Inflammatory macrophage (primary cell): ENCODE measurements at places on chromosomes 12 and 14.

GRCh38 chr12:114770323-114770722 is 86.3 kb upstream of the TBX3 start:
- no peak for DNase-seq

DNA sequence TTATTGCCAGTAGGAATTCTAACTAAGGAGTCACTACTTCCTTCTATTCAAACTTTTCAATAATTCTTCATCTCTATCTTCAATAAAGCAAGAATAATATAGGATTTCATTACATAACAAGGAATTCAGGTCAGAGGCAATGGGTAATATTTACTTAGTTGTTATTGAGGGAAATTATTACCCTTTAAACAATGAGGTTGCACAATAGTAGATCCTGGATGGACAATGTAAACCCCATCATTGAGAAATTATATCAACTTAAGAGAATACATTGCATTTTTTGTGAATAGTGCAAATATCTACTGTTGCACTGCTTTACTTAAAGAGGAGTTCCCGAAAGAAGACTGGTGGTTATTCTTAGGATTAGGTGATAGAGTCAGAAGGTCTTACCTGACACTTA is 43.8 kb downstream of the A2M start:
- DNase-seq, result no peak

- no peak for DNase-seq
Measured at GRCh38 chr14:96181186-96182056, 23.2 kb upstream of the BDKRB2 start.

DNA sequence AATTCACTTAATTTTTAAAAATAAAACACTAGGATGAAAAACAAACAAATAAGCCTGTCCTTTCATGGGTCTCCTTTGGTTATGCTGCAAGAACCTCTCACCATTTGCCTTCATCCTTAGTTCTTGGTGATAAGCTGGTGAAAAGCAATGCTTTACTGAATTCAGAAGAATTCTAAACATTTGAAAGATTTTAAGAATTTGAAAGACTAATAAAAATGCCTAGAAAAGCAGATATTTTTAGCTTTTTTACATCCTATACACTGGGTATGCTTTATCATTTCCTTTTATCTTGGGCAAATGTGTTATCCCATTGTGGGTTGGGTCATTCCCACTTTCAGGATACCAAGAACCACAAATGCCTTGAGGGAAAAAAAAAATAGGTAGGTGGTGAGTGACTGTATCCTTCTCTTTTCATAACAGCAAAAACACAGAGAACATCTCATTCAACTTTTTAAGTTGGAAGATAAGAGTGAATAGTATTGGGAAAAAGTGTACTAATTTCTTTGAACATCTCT is 197.1 kb upstream of the ABCD2 start:
- no peak for DNase-seq

DNA sequence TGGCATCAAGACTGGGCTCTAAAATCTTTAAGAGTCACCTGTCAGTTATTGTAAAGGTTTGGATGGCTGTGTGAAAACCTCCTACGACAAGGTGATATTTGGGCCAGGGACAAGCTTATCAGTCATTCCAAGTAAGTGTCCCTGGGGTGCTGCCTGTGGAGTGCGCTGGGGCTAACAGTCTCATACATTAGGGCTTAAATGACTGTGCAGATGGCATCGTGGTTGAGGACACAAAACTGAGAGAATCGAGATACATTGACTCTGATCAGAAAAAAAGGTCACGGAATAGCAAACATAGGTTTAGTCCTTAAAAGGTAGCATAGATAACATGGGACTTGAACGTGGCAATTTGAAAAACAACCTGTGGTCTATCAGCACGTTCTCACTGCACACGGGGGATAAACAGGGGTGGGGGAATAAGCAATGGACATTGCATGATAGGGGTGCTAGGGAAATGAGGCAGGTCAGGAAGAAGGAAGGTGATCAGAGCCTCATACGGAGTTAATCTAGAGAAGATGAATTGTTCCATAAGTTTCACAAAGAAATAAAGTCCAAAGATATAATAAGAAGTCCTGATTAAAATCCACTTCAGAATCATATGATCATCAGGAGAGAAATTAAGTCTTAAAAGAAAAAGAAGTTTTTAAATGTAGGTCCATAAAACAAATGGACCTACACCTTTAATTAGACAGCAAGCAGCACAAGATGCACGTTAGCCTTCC is 100.3 kb downstream of the DAD1 start:
- no peak for DNase-seq
